ENCODE measurements at places on chromosomes 5 and 9.

DNA sequence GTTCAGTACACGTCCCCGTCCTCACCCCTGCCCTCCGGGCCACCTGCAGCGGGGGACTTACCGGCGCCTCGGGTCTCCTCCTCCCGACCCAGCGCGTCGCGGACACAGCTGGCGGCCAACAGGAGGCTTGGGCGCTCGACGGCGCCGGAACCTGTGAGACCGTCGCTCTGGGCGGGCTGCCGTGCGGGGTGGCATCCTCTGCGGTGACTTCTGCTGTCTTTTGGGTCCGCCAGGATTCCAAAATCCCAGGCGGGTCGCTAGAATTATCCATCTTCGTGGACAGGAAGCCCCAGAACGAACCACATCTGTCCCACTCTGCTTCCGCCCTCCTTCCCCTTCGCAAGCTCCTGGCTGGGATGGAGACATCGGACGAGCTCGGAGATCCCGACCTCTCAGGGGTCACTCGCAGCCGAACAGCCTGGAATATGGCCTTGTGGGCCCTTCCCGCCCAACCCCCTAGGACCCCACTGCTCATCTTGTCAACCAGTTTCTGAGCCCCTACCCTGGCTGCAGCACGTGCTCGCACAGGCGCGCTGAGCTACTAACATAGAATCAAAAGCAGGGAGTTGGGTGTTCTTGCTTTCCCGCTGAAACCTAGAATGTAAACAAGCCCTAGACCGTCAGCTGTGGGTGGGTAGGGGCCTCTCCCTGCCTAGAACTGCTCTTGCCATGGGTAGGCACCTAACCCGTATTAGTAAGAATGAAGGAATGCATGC lies 947 bp upstream of the MARCHF3 start:
- DNase-seq: peak; percentile 8

GRCh38 chr5:32837211-32837610 lies 126.1 kb downstream of the NPR3 start:
- DNase-seq: no peak

GRCh38 chr5:152634586-152634985 lies 229.5 kb upstream of the NMUR2 start:
- DNase-seq: no peak

DNA sequence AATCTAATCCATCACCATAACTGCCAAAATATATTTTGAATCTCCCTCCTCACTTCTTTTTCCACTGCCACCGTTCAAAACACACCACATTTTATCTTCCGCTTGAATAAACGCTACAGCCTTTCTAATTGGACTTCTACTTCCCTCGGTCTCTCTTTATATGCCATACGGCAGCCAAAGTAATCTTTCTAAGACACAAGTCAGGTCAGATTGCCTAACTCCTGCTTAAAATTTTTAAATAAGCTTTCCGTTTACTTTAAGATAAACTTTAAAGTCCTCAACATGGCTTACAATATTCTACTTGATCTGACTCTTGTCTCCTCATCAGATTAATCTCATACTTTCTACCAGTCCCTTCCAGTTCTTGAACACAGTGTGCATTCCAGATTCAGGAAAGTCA lies 9.7 kb downstream of the AFF4 start:
- no peak for DNase-seq

DNA sequence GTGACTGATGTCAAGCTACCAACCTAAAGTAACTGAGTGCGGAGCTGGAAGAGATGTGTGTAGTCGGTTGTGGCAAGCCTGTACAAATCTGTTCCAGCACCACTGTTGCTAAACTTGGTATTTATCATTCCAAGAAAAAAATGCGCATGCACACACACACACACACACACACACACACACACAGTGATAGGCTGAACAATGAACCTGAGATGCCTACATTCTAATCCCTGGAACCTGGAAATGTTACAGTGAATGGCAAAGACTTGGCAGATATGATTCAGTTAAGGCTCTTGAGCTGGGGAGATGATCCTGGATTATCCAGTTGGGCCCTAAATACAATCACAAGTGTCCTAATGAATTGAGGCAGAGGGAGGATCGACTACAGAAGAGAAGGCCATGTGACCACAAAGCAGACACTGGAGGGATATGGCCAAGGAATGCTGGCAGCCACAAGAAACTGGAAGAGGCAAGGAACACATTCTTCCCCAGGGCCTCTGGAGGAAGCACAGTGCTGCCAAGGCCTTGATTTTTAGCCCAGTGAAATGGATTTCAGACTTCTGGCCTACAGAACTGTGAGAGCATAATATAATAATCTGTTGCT lies 49.7 kb upstream of the LHFPL2 start:
- DNase-seq: no peak

DNA sequence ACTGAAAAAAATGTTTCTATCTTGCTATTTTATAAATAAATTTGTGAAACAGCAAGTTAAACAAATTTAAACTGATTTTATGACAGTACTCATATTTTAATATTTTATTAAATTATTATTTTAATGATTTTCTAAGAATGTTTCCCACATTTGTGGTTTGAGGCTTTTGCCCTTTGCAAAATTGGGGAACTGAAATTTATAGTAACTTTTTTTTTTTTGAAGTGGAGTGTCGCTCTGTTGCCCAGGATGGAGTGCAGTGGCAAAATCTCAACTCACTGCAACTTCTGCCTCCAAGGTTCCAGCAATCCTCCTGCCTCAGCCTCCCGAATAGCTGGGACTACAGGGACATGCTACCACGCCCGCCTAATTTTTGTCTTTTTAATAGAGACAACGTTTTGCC lies 7.2 kb upstream of the ADGRV1 start:
- DNase-seq: no peak

GRCh38 chr5:14138608-14139540 lies 4.3 kb upstream of the TRIO start:
- no peak for DNase-seq

DNA sequence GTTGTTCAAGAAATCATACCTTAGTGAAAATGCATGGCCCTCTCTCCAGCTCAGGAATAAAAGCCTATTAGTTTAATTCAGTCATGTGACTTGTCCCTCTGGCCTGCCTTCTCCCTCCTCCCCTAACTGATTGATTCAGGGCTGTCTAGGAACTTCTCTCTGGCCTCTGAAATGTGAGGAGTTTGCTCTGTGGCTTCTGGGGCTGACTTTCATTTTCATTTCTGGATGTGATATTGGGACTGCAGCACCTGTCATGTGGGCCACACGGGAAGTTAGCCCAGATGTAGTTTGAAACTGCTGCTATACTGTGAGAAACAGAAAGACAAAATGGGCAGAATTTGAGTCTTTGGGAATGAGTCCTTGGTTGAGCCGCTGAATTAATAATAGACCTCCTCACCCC lies 44.8 kb downstream of the PARP8 start:
- peak; percentile 29 for DNase-seq

- no peak for DNase-seq
These were observed 29.9 kb downstream of the DPYSL3 start for GRCh38 chr5:147479949-147480348.

- DNase-seq: no peak
These were observed 375.6 kb upstream of the NUDT12 start for GRCh38 chr5:103938146-103938695.

DNA sequence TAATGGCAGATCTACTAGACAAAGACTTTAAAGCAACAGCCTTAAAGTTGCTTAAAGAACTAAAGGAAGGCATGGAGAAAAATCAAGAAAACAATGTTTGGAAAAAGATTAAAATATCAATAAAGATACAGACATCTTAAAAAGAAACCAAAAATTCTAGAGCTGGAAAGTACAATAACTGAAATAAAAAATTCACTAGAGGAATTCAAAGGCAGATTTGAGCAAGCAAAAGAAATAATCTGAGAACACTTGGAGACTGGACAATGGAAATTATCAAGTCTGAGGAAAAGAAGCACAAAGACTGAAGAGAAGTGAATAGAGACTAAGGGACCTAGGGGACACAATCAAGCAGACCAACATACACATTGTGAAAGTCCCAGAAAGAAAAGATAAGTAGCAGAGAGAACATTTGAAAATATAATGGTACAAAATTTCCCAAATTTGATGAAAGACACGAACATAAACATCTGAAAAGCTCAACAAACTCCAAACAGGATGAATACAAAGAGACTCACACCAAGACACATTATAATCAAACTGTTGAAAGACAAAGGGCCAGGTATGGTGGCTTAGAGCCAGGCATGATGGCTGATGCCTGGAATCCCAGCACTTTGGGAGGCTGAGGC lies 26.3 kb downstream of the SIL1 start:
- no peak for DNase-seq

DNA sequence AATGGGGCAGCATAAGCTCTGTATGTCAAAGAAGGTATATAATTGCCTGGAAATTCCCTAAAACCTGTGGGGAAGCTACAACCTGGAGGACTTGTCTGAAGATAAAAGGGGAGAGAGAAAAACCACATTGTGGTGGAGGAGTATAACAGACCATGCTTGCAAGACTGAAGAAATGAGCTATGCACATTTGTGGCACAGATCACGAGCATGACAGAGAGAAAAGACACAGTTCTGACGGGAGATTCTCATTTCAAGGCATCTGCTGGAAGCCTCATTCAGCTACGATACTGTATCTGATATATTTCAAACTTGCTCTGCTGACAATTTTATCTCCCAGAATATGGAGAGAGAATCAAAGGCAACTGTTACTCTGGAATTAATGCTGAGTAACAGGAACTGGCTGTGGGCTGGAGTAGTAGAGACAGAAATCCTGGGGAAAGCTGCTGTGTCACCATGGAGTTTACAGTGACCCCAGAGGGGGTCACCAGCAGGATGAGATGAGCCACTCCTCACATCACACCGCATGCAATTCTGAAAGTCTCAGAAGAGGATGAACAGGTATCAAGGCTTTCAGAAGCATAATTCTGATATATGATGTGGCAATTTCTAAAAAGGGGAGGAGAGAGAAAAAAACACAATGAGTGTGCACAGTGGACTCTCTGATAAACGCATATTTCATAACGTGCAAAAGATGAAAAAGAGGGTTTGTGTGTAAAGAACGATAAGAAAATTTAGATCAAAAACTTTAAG lies 528.8 kb downstream of the IRX1 start:
- DNase-seq: no peak

GRCh38 chr9:89488131-89488530 lies 9.8 kb downstream of the SEMA4D start:
- no peak for DNase-seq

GRCh38 chr5:4716781-4717180 lies 423.3 kb upstream of the ADAMTS16 start:
- no peak for DNase-seq

GRCh38 chr5:149834246-149834855 lies 104.2 kb downstream of the PPARGC1B start:
- peak; percentile 43 for DNase-seq

- no peak for DNase-seq
These were observed 134.1 kb downstream of the PAPPA start for GRCh38 chr9:116287721-116288120.

DNA sequence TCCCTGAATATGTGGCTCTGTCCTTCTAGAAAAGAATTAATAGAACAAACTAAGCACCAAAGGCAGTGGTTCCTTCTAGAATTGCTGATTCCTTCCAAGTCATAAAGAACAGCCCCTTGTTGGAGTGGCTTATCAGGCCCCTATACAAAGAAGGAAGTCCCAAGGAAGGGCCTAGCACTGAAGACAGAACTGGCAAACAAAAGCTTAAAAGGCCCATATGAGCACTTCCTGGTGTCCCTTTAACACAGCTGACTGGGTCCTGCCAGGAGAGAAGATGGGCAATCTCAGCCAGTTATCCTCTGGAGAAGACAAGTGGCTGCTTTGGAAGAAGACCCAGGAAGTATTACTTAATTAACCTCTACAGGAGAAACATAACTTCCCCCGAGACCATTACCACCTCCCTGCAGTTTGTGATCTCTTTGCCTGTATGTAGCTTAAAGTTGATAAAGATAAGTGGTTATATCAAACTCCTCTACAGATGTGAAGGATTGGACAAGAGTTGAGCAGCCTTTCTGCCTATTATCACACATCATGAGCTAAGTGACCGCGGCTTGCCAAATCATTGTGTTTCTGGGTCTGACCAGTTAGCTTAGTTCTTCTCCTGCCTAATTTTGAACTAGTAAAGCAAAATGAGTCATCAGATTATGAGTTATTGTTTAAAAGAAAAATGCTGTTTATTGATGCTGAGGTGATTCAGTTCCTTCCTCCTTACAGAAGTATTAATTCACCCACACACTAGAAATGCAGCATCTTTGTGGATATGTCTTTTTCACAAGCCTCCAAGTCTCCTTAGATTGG lies 13.3 kb upstream of the STING1 start:
- no peak for DNase-seq

DNA sequence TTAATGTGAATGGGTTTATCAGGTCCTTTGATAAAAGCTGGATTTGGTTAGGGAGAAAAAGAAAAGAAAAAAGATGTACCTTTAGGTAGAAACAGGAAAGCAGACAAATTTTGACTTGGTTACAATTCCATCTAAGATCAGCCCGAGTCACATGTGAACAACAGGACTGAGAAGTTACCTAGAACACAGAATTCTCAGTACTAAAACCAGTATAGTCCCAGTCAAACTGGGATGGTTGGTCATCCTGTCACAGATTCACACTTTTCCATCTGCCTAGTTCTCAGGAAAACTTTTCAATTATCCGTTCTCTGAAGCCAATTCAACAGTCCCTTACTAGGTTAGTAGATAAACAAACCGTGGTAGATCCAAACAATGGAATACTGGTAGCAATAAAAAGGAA lies 190.3 kb upstream of the PTGER4 start:
- no peak for DNase-seq

DNA sequence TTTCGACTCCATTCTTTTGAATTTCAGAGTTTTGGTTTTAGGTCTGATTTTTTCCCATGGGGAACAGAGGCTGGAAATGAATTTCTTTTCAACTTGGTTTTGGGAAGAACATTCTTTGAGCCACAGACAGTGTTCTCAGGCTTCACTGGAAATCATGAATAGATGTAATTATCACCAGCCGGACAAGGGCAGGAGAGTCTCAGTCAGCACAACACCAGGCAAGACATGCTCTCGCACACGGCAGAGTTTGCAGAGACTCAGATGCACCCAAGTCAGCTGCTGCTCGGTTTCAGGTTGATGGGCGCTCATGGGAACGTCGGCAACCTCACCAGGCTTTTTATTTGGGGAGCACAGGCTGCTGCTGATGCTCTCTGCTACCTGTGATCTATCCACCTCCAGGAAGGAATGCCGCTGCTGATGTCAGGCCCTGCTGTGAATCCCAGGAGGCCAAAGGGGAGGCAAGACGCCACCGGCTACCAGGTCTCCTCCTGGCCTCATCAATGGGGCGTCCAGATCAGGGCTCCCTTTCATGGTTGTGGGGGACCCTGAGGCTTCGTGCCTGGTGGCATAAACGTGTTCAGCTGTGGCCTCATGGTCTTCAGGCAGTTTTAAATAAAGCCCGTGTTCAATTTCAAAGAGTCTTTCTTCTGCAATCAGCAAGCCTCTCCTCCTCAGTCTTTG lies 332.3 kb upstream of the IRX4 start:
- no peak for DNase-seq

DNA sequence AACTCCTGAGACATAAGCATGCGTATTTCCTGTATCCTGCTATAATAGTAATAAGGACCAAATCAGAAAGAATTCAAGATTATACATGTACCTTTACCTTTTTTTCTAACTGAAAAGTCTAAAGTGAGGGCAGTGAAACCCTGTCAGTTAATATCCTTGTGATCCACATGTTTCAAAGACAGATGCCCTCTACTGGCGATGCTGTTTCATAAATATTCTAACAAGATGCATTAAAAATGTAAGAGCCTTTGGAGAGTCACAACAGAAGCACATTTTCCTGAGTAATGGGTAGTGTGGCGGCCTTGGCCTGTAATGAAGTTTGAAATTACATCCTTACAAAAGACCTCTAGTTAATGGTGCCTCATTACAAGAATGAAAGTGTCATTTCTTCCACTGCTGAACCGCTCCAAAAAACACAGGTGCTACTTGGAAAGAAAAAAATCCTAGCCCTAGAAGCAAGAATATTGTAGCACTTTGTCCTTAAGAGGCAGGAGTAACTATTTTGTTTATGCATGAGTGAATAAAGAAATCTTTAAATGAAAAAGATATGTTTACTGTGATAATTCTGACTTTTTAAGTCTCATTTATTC lies 232.6 kb downstream of the EPB41L4A start:
- DNase-seq: no peak

All from activated T-cell treated with anti-CD3 and anti-CD28 coated beads, Interleukin-2, amount 50 U/mL, for 4 hours (primary cell).